ENCODE measurements at places on chromosomes 1 and 21.
A peak's percentile ranks its signal among the peaks of the same experiment; 100 is the strongest.

DNA sequence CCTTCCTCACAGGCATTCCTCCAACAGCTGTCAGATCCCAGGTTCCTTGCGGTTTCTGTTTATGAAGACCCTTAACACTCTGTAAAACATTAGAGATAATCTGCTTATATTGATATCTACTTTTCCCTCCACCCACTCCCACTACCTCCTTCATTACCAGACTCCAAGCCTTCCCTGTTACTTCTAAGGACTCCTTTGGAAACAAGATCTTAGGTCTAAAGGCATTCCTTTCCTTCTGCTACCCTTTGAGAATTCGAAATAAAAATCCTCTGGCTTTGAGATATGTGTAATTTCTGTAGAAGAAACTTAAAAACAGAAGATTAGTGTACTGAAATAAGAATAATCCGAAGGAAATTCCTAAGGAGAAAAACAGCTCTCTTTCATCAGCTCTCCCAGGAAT is 23.7 kb upstream of the LYPLAL1 start:
- DNase-seq, result no peak

GRCh38 chr1:83791821-83792437 is 207.0 kb downstream of the TTLL7 start:
- DNase-seq, result peak; percentile 3

DNA sequence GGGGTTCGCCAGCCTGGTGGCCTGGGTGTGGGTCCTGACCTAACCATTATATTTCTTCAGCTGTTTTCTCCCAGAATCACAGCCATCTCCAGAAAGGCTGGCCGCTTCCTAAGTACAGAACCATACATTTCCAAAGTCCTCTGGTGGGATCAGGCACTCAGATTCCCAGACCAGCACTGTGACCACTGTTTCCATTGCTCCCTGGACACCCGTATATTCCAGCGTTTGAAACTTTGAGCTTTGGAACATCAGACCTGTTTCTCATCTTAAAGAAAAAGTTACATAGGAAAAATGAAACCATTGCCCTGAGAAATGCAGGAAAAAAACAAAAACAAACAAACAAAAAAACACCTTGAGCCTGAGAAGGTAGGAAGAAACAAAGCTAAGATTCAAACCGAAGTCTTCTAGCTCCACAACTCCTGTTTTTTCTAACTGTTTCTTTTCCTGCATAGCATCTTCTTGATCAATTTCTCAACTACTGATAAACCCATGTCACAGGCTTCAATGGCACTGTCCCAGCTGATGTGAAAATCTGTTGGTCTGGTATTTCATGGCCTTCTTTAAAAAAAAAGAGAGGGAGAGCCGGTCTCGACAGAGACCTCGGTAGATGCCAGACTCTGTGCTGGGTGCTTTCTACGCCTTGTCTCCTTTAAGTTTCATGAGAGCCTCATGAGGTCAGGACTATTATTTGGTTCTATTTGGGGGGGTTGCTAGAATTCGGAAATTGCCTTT is 221.3 kb downstream of the TOMM20 start:
- no peak for DNase-seq

- no peak for DNase-seq
Observed at GRCh38 chr1:77742011-77742555, 17.6 kb downstream of the USP33 start.

DNA sequence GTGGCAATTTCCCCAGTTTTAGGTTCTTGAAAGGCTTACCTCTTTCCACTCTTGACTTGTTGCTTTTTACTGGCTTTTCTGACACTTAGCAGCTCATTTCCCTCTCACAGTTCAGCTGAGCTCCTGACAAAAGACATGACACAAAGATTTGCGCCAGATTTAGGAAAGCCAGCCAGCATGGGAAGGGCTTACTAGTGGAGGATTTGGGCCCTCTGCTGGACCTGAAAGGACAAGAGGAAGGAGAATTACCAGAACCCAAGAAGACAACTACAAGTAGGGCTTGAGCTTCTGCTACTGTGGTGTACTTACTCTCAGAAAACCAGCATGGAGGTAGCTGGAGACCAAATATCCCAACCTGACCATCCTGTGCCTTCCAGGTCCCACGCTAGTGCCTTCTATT is 784.5 kb downstream of the BRINP3 start:
- DNase-seq, result peak; percentile 4

- peak; percentile 3 for DNase-seq
Observed at GRCh38 chr1:192067360-192067759, 90.9 kb upstream of the RGS18 start.

DNA sequence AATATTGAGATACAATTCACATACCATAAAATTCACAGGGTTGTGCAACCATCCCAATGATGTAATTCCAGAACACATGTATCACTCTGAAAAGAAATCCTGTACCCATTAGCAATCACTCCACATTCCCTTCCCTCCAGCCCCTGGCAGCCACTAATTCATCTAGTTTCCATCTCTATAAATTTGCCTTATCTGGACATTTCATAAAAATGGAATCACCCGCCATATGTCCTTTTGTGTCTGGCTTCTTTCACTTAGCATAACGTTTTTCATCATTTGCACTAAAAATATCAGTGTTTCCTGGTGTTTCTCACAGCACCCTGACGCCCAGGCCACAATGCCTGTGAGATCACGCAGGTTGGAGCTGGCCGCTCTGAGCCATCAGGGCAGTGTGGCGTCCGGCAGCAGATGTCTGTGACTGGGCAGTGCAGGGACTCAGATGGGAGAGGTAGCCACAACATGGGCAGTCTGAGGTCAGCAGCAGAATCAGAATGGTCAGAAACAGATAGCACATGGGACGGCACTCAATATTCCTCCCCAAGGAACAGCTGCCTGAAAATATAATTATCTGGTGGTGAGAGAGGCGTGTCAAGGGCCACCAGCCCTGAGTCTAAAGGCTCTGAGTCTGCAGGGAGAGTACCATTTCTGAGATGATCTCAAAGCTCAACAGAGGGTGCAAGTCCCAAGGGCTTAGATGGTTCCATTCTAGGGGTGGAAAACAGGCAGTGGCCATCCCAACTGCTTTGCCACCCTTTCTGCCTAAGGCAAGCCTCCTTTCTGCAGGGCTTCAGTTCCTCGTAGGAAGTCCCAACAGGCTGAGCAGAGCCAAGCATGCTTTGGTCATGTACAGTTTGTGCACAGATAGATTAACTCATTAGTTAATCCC is 129.4 kb upstream of the EDN2 start:
- peak; percentile 86 for DNase-seq

DNA sequence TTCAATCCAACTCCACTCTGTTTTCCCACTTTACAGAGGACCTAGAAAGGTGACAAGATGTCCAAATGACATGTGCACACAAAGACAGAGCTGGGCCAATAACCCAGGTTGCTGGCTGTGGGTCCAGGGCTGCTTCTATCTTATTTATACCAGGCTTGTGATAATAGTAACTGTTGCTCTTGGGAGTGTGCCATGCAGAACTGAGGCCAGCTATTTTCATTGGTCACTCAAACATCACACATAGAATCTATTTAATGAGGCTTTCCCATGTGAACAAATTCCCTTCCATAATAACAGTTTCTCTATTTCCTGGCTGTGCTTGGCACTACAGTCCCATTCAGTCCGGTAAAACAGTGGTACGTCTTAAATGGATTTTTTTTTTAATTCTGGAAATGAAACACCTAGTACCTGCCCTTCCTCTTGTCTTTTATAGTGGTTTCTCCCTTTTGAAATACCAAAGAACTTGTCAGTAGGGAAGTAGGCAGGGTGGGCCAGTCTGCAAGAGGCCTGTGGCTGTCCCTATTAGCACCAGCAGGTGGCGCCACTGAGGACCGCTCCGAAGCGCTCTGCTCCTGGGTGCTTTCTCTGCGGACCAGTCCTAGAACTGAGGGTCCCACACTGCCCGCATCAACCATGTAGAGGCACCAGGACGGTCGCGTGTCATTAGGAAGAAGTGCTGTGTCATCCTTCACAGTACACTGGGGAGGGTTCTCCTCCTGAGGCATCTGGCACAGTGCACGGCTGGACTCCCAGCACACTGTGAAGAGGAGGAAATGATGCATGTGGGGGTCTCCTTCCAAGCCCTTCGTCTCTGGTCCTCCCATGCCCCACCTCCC is 52.1 kb downstream of the GPR161 start:
- peak; percentile 35 for DNase-seq

- DNase-seq, result peak; percentile 70
Observed at GRCh38 chr1:33424610-33425009, 6.3 kb downstream of the PHC2 start.

DNA sequence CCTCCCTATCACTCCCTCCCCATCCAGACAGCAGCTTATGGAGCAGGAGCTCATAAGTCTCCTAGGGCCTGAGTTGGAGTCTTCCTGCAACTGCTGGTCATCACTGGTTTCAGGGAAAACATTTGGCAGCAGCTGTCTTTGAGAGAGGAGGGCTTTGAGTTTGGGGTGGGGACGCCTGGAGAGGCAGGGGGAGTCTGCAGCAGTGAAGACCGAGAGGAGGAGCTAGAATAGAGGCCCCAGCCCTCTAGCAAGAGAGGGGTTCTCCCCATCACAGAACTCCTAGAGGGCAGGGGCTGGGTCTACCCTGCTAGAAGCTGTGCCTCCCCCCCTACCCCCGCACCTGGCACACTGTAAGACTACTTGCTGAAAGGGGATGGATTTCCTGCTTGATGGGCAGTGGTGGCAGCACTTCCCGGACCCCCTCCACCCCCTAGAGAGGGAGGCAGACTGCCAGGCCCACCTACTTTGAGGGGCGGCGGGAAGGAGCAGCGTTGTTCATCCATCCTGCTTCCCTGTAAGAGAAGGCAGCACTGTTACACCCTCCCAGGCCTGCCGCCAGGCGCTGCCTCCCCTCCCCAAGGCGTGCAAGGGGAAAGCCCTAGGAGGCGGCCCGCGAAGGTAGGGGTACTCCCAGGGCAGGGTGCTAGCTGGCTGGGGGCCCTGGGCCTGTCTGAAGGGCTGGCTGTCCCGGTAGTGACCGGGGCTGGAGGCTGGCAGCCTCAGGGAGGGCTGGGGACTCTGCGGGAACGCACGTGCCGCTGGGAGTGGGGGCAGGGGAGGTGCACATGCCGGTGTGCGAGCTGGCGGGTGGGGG is 50.4 kb downstream of the RAP1GAP start:
- DNase-seq, result no peak

- no peak for DNase-seq
Observed at GRCh38 chr1:44321466-44321865, 33.6 kb downstream of the ERI3 start.

GRCh38 chr1:12232221-12232620 is 2.4 kb downstream of the VPS13D start:
- no peak for DNase-seq

GRCh38 chr1:101316799-101317198 is 80.0 kb downstream of the S1PR1 start:
- DNase-seq, result no peak

- DNase-seq, result no peak
Observed at GRCh38 chr21:28089599-28090441, 902.9 kb downstream of the LTN1 start.

DNA sequence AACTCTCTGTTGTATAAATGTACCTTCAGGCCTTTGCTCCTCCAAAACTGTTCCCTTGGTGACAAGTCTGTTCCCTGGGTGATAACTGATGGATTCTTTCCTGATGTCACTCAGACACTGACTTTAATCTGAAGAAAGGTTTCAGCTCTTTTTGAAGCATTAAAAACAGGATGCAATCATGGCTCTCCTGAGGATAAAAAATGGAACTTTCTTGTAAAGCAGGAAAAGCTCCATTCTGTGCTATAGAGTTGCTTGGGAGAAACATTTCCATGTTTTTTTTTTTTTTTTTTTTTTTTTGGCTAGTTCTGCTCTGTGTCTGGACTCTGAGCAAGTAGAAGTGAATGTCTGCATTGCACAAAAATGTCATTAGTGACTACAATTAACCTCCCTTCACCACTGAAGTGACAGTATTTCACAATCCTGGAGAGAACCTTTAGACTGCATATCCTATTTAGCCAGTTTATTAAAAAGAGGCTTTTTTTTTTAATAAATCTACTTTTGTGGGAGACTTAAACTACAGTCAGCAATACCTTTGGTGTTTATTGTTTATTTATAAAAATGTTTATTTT is 101.7 kb upstream of the PRMT6 start:
- DNase-seq, result no peak

GRCh38 chr1:192534666-192535065 is 40.9 kb upstream of the RGS1 start:
- DNase-seq, result no peak

DNA sequence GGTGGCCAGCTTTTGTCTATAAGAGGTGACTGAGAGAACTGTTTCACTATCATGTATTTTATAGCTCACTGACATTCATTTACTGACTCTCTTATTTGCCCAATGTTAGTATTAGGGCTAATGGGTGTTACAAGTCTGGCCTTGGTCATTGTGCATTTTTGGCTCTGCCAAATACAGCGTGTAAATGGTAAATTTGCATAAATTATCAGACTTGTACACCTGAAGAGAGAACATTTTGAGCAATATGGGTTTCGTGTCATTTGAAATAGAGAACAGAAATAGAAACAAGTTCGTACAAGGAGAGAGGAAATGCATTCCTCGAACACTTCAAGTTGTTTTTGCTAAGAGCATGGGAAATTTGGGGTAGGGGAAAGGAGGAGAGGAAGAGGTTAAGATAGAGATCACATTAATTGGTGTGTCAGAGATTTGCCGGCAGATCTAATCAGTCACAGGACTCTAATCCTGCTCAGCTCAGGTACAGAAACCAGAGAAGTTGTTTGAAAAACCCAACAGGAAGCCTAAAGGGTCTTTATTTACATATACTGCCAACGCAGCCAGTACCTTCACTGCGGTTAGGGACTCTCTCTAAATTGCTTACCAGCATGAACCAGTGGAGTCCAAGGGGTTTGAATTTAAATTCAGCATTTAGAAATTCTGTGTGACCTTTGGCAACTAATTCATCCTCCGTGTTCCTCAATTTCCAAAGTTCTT is 261.5 kb downstream of the GPATCH2 start:
- DNase-seq, result peak; percentile 17

DNA sequence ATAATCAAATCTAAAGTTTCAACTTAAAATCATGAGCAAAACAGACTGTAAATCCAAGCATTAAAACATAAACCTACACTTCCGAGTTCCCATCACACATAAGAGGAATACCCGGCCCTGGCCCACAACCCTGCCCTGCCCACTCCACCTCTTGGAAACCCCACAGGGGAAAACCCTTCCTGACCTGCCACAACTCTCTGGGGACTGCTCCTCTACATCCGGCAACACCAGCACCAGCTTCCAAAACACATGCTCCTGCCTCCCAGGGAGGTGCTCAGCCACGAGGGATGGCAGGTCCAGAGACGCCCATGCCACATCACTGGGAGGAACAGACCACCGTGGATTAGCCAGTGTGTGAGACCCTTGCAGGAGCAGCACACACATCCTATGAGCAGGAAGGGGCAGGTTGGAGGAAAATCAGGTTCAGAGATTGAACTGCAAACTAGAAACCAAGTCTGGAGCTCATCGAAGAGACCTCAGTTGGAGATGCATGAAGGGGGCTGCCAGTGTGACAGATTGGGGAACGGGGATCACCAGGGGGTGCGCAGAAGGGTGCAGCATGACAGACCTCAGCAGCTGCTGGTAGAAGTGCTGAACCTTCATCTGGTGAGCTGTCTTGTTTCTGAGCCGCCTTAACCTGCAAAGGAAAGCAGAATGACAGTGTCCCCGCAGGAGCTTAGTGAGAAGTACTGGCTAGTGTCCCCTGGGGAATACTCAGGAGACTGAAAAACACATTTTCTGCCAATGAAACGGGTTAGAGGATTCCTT is 25.8 kb upstream of the LSS start:
- DNase-seq, result no peak

GRCh38 chr1:219812491-219813203 is 115.7 kb downstream of the SLC30A10 start:
- peak; percentile 77 for DNase-seq

- DNase-seq, result peak; percentile 34
Observed at GRCh38 chr1:204123376-204123775, 28.5 kb downstream of the ETNK2 start.

All from iris pigment epithelial cell (primary cell).